ENCODE measurements at places on chromosomes 12 and 14.

- DNase-seq = no peak
Observed at GRCh38 chr12:13534242-13534641, 337.7 kb downstream of the EMP1 start.

- DNase-seq = no peak
Observed at GRCh38 chr14:99685151-99685591, 1.1 kb downstream of the CYP46A1 start.

DNA sequence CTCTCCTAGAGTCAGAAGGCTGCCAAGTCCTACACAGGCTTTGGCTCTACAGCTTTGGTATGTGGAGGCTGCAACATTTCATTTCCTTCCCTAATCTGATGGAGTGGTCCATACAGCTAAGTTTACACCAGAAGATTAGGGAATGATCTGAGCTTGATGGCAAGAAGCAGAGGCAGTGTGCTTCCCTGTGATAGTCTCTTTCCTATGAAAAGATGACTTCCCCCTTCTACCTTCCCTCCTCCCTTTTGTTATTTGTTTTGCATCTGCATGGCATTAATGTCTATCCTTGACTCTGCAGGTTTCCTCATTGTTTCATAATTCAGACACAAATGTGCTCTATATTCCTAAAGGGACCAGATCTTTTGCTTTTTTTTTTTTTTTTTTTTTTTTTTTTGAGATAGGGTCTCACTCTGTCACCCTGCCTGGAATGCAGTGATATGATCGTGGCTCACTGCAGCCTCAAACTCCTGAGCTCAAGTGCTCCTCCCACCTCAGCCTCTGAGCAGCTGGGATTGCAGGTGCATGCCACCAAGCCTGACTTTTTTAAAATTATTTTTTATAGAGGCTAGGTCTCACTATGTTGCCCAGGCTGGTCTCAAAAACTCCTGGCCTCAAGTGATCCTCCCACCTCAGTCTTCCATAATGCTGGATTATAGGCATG lies 76.3 kb downstream of the GRIP1 start:
- DNase-seq = no peak

DNA sequence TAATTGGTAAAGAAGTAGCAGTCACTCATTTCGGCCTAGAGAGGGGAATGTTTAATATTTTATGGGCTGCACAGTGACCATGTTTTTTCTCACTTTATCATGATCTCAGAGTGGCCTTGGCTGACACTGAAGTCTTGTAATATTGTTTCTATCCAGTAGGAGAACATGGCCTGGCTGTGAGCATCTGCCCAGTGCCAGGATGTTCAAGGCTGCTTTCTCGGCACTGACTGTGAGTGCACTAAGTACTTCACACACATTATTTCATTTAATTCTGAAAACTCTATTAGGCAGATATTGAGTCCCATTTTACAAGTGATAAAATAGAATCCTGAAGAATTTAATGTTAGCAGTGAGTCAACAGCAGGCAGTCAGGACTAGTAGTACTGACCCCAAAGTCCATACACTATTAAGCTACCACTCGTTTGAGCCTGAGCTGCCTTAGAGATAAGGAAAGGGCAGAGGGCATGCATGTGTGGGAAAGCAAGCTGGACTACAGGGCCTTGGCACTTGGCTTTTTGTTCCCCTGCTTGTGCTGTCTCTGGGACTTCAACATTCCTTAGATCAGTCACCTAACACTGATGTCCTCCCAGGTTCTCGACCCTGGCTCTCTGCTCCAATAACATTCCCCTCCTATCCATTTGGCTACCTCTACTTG lies 42.2 kb upstream of the APPL2 start:
- DNase-seq = no peak

DNA sequence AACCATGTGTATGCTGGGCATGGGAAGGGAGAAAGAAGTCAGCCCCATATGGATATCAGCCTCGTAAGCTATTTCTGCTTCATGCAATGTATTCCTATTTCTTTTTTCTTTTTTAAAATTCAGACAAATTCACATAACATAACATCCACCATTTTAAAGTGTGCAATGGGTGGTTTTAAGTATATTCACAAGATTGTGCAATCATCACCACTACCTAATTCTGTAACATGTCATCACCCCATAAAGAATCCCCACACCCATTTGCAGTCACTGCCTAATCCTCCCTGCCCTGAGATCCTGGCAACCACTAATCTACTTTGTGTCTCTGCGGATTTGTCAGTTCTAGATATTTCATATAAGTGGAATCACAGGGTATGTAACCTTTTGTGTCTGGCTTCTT lies 9.5 kb downstream of the POMT2 start:
- no peak for DNase-seq

DNA sequence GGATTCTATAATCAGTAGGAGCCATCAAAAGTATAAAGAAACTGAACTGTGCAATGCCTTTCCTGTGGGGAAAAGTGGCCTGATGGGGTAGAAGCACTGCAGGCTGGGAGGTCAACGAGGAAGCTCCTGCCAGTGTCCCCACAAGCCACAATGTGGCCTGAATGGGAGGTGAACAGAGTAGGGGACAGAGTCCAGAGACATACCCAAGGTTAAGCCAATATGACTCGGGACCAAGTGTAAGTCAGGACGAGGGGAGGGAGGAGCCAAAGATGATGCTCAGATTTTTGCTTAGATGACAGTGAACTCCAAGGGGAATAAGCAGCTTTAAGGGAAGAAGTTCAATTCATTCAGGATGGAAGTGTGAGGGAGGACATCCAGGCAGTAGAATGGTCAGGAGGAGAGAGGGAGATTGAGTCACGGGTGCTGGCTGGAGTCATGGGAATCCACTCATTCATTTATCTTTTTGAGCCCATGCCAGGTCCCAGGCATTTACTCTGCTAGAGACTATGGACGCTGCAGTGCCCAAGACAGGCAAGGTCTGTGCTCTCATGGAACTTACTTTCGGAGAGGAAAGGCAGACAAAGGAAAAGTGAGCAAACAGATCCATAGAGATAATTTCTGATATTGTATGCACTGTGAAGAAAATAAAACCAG lies 29.1 kb downstream of the DPF3 start:
- no peak for DNase-seq

DNA sequence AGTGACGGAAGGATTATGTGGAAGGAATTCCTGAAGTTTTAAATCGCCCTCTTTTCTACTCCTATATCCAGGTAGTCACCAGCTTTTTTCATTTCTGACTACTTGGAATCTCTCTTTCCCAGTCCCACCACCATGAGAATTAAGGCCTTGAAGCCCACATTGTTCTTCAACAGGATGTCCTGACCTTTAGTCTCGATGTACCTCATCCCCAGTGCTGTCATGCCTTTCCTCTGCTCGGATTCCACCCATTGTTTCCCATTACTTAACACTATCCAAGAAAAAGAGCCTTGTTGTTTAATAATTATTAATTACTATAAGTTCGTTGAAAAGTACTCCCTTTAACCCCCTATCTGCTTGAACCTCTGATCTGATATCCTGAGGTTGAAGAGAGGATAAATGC lies 44.0 kb upstream of the NAV3 start:
- no peak for DNase-seq

DNA sequence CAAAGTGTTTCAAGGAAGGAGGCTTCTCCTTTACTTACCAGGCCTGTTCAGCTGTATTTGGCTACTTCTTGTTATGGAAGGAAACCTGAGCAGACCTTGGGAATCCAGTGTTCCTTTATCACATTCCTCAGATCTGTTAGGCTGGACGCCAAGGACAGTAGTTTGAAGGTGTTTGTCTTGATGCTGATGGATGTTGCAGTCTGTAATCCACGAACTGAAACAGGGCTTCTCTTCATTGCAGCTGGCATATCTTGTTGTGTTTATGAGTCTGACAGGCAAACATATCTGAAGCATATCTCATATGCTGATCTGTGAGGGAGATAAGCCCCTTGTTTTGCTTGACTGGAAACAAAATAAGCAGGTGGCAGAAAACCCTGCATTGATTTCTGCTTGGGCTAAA lies 904.3 kb downstream of the NRXN3 start:
- DNase-seq = no peak

- no peak for DNase-seq
Observed at GRCh38 chr12:123490089-123490488, 32.1 kb downstream of the SNRNP35 start.

DNA sequence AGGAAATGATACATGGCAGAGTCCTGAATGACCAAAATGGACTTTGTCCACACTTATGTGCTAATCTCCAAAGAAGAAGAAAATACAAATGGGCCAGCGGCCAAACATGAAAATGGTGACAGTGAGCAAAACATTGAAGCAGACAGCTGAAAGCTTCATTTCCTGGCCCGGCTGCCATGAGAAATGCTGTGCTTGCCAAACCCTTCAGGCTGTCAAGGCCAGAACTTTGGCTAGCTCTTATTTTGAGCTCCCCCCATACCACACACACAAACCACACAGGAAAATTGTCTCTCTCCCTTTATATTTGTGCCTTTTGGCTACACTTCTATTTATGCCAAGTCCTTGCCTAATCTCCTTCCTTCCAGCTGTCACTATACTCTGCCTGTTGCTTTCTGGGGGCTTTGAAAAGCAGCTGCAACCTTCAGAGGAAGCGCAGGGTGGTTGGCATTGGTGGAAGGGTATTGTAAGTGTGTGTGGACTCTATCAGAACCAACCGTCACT lies 323.8 kb downstream of the RAD51B start:
- no peak for DNase-seq

- DNase-seq = no peak
Observed at GRCh38 chr14:69090187-69090789, 62.6 kb downstream of the DCAF5 start.
